ENCODE measurements at places on chromosomes 16 and 17.

DNA sequence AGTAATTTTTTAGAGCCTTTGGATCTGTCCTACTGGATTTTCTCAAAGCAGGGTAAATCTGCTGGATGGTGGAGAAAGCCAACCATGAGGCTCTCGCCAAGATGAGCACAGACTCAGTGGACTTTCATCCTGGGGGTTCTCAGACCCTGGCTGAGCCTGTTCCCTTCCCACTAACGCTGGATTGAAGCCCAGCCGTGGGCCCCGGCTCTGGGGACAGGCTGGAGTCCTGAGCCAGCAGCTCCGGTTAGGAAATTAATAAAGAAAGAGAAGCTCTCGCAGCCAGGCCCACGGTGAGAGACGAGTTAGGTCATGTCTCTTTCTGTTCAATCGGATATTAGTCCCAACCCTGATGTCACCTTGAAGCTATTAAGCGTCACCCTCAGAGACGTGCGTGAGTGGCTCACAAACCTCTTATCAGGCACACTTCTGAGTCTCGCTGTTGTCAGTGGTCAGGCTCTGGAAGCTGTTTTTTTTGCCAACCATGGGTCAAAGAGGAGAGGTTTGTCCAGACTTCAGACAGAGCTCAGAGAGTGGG lies 27.1 kb downstream of the MEOX1 start:
- DNase-seq, result no peak

GRCh38 chr17:79034931-79035485 lies 11.0 kb downstream of the C1QTNF1 start:
- no peak for DNase-seq

DNA sequence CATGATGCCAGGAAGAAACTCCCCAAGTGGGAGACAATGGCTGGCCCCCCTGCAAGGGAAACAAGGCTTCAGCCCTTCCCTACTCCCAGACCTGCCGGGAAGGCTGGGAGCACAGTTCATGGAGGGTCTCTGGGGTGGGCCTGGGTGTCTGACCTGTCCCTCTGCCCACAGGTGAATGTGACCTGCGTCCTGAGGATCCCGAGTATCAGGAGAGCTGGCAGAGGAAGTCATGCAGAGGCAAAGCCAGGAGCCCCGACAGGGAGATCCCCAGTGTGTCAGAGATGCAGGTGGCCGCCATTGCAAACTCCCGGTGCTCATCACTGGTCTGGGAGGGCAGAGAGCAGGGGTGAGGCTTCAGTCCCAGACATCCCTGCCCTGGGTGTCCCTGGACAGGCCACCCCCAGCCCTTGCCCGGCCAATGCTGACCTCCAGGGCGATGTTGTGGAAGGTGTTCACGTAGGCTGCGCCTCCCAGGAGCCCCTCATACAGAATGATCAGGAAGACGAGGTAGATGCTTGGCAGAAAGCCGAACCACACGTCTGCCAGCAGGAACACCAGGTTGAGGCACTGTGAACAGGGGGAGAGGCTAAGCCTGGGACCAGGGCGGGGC lies 5.3 kb upstream of the NPIPB7 start:
- no peak for DNase-seq

GRCh38 chr16:29806641-29807425 lies 504 bp downstream of the MAZ start:
- peak; percentile 66 for DNase-seq

DNA sequence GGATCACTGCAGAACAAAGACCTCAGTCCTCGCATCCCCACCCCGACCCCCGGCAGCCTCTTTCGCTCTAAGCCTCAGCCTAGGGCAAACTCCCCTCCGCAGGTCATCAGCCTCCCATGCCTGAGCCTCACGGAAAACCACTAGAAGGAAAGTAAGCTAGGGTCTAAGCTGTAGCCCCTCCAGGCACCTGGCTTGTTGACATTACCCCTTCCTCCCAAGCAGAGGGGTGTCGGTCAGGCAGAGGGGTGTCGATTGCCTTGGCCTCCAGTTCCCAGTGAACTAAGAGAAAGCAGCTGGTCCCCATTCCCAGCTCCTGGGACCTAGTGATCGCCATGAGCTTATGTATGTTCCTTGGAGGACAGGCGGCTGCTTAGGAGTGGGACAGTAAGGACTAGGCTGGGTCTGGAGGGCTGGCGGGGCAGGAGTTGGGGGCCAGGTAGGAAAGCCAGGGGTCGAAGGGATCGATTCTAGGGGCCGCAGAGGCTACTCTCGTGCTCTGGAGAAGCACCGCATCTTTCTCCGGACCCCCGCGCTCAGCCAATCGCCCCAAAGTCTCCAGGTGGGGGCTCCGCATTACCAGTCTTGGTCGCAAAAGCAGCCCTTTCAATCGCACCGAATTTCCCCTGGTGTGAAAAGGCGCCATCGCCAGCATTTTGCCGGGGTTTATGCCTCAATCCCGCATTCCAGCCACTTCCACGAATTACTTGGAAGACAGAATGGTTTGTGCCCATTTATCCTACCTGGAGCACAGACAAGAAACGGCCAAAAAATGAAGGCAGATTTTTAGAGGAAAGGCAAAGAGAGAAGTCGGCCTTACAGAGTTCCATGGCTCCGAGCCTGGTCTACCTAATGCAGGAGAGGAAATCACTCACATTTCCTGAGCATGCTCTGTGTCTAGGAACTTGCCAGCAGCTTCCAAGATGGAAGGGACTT lies 21.3 kb upstream of the HOXB13 start:
- no peak for DNase-seq

DNA sequence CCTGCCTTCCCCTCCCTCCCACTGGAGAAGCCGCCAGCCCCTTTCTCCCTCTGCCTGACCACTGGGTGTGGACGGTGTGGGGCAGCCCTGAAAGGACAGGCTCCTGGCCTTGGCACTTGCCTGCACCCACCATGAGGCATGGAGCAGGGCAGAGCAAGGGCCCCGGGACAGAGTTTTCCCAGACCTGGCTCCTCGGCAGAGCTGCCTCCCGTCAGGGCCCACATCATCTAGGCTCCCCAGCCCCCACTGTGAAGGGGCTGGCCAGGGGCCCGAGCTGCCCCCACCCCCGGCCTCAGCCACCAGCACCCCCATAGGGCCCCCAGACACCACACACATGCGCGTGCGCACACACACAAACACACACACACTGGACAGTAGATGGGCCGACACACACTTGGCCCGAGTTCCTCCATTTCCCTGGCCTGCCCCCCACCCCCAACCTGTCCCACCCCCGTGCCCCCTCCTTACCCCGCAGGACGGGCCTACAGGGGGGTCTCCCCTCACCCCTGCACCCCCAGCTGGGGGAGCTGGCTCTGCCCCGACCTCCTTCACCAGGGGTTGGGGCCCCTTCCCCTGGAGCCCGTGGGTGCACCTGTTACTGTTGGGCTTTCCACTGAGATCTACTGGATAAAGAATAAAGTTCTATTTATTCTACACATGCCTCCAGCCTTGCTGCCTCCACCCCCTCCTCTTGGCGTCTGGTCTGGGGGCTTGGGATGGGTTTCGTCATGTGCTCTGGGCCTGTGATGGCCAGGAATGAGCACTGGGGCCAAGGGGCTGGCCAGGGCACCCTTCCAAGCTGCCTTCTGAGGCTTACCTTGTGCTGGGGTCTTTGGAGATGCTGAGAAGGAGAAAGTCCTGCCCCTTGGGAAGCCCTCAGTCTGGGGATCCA lies 7.3 kb downstream of the GJD3 start:
- no peak for DNase-seq

GRCh38 chr16:65621640-65622039 lies 499.8 kb upstream of the CDH11 start:
- no peak for DNase-seq

DNA sequence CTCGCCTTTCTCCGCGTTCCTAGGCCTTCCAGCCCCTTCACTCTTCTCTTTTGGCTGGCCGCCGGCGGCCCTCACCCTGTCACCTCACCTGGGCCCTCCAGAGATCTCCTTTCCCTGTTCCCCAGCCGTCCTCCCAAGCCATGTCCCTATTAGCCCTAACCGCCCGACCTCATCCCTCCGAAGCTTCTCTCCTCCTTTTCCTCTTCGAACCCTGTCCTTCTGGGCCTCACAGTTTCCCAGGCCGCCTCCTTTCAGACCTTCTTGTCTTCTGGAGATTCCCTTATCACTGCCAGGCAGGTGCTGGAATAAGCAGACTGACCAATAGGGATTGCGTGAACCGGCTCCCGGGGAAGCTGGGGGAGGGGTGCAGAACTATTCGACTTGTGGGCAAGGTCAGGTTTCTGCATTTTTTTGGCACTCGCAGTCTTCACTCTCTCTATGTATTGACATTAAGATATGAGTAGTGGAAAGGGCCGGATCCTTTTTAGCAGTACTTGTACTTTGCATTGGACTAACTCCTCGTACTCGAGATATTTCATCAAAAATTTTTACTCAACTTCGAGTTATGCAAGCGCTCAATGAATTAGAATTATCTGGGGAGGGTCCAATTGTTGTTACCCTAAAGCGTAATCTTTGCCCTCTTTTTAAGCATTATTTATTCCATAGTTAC lies 690 bp downstream of the RHOT1 start:
- DNase-seq, result peak; percentile 62

- no peak for DNase-seq
Observed at GRCh38 chr16:50469744-50470321, 78.4 kb upstream of the NKD1 start.

DNA sequence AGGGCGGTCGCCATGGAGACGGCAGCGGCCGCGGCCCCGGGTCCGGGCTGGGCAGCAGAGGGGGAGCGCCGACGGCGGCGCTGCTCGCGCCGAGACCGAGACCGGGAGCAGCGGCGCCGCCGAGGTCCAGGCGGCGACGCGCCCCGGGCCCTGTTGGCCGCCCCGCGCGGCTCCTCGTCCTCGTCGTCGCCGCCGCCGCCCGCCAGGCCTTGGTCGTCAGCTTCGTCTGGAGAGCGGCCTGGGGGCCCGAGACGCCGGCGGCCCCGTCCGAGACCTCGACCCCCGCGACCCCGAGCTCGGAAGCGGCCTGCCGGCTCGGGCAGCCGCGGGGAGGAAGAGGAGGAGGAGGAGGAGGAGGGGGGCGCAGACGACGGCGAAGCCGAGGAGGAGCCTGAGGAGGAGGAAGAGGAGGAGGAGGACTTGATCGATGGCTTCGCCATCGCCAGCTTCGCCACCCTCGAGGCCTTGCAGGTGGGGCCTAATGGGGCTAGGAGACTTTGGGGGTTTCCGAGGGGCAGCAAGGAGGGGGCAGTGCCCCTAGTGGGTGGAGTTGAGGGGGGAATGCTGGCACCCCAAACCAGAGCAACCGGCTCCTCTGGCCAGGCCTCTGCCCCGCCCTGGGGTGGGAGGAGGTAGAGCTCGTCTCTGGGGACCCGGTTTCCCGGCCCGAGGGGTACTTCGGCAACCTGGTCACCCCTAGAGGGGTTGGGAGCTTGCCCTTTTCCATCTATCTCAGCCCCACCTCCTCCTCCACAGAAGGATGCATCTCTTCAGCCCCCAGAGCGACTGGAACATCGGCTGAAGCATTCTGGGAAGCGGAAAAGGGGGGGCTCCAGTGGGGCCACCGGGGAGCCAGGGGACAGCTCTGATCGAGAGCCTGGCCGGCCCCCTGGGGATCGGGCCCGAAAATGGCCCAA lies 1.5 kb downstream of the FBRS start:
- no peak for DNase-seq

DNA sequence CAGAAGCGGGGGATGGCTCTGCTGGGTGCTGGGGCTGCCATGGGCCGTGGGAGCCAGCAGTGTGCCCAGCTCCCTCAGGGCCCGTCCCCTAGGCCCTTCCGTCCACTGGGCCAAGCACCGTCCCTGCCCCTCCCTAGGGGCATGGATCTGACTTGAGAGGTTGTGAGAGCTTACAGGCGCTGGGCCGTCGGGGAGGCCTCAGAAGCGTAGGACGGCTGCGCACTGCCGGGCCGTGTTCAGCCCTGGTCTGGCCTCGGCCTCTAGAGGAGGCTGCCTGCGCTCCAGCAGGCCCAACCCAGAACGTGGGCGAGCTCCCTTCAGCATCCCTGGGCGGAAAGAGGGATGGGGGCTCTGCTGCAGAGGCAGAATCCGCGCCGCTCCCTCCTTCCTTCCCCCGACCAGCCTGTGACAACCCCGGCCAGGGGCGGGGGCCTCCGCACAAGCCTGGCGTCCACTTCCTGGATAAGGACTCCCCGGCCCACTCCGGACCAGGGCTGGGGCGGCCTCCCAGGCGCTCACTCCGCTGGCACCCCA lies 685 bp upstream of the MPG start:
- peak; percentile 45 for DNase-seq

- no peak for DNase-seq
Observed at GRCh38 chr16:11481987-11482386, 104.7 kb downstream of the LITAF start.
